Right ventricle myocardium superior (tissue), 1 donor: ENCODE measurements at places on chromosomes 1 and 21. TPM values are rescaled to one million over a fixed set of nuclear protein-coding genes. Genes with fewer than 3 reads are reported as not detected.

FOXO6 gene
- total RNA-seq, result 3.6 TPM

AMY1B gene
- total RNA-seq, result not detected

GRCh38 chr1:91080650-91081049 lies 58.8 kb upstream of the ZNF644 start:
- DNase-seq, result no peak

- DNase-seq, result no peak
These were observed 484.2 kb downstream of the SIPA1L2 start for GRCh38 chr1:232145768-232146167.

NPPB gene
- 5.1 TPM for total RNA-seq

DNA sequence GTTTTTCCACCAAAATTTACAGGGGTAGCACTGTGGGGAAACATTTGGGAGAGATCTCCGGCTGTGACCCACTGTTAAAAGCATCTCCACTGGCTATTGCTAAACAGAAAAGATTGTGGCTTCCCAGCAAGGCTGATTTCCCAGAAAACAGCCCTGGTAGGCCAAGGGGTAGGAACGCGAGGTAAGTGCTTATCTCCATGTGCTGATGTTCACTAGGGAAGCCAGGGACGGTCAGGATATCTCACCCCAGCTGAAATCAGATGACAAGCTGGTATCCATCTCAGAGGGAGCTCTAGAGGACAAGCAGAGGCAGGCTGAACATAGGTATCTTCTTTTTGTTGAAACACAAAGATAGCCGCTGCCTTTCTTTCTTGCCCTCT lies 63.6 kb downstream of the MIS18A start:
- no peak for DNase-seq

DNA sequence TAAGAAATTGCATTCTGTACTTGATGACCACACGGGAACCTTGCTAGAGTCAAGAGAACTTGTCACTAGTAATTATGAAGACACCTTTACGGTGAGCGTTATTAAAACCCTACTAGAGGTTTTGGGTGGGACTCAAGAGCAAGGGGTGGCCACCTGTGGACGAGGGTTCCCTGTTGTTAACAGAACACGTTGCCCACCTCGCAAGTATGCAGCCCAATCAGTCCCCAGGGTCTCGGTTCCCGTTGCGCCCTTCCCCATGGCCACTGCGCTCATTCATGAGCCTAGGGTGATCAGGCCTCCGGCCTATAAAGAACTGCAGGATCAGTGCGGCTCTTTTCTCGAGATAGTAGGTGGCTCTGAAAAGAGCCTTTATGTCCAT lies 30.2 kb upstream of the RNF187 start:
- DNase-seq, result no peak

GRCh38 chr1:153537376-153537730 lies 1.6 kb upstream of the S100A6 start:
- DNase-seq, result no peak

CSMD2 gene
- 0.40 TPM for total RNA-seq

FMO2 gene
- 59.2 TPM for total RNA-seq

DNA sequence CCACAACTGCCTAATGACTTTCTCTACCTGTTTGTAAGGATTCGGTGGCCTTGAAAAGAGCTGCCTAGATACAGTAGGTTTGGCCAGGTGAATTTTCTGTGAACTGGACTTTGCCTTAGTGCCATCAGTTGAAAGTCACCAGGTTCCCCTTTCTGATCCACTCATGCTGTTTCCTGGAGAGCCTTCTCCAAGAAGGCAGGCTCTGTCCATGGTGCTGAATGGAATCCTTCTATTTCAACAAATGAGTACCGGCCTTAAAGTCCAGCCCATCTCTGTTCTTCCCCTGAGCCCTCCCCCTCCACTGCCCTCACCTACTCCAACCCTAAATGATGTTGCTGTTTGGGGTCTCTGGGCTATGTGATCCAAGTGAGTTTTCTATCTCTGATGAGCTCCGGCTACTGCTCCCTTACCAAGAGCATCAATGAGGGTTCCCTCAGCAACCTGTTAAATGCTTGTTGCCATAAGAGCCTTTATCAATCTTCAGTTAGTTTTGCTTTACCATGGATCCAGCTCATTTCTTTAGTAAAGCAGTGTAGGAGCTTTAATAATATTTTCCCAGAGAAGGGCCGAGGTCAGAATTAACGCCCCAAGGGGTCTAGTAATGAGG lies 500.4 kb downstream of the PTPRU start:
- DNase-seq, result no peak
